ENCODE measurements at places on chromosomes 6 and 20.

DNA sequence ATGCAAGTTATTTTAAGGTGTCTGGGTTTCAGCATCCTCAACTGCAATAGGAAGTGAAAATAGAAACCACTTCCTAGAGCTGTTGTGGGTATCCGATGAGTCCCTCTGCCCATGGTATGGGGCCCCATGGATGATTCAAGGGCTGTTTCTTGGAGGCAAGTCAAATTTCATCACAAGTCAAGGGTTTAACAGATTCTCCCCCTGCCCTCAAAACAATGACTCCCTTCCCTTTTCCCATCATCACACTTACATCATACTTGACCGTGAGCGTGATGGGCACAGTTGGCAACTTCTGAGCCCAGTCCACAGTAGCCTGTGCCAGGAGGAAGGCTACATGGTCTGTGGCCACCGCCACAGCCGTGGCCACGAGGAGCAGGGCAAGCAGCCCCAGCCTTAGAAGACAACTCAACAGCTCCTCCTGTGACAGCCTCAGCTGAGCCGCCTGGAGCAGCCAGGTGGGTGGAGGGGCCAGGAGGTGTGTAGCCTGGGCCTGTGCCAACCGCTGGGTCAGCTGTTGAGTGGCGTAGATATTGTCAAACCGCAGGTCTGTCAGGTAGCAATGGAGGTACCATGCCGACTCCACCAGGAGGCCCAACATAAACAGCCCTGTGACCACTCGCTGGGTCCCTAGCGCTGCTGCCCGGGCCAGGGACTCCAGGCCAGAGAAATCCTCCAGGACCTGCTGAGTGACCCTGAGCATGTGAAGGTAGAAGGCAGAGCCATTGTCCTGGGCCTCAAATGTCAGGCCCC, 5.2 kb downstream of the OCSTAMP start:
- DNase-seq = no peak

DNA sequence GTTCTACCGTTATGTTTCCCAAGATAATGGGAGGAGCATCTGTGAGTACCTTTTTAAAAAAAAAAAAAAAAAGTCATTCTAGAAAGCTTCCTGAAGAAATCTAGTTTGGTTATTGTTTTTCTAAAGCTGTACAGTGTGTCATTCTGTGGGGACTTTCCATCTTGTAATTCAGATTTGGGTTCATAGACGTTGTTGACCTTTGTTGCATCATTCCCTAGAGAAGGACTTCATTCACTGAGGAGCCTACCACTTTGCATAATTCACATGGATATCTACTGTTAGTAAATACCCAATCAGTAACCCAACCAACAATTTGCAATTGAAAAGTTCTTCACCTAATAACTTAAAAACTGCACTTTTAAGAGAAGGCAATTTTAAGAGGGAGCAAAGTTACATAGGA, 60.1 kb downstream of the RPP40 start:
- DNase-seq = no peak

DNA sequence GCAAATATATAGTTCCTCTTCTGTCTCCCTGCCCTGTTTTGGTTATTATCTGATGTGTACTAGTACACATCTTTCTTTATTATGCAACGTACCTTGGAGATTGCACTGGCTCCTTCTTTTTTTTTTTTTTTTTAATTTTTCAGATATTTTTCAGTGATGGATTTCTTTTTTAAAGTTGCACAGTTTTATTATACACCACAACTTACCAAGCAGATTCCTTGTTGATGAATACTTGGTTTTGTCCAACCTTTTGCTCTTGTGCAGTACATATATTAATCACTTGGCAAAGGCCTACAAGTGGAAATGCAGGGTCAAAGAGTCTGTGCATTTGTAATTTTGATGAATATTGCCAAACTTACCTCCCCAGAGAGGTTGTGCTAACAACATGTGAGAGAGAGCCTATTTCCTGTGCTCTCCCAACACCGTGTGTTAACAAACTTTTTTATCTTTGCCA, 50.1 kb upstream of the RNF24 start:
- no peak for DNase-seq

DNA sequence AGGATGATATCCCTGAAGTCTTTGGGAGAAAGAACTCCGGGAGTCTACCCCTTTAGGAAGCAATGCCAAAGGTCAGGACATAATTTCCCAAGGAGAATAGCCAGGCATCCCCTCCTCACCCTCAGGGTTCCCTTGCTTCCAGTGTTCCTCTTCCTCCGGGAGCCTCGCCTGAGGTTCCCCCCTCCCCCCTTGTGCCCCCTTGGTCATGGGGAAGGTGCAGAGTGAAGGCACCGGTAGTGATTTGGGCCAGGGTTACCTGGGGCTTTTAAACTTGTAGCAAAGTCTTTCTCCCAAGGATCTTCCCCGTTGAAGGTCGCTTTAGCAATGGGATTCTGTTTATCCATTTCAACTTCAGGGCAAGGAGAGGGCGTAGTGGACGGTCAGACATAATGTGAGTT, 1.2 kb downstream of the ISM1 start:
- no peak for DNase-seq

GRCh38 chr6:3303795-3304411, 45.2 kb downstream of the PSMG4 start:
- no peak for DNase-seq

DNA sequence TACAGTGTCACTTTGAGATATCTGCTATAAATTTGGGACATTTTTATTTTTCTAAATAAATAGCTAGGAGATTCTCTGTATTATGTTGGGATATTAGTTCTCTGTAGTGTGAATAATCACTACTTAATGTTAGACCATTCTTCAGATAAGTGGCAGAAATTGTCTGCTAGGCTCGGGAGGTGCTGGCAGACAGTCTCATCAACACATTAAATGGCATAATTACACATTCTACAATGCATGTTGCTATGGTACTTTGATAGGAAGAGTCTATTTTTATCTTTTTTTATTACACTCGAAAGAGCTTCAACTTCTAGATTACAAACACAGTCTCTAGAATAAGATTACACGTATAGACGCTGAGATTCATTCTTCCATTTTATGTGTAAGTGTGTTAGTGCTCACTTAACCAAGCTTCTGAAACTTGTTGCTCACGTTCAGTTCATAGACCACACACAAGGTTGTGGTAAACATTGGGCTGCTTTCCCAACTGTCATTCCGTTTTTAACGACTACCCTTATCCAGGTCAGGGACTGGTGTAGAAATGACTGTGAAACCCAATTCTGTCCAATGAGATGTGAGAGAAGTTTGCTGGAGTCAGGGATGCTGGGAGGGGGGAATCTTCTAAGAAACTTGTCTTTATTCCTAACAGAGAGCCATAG, 78.6 kb downstream of the TPBG start:
- DNase-seq = no peak

DNA sequence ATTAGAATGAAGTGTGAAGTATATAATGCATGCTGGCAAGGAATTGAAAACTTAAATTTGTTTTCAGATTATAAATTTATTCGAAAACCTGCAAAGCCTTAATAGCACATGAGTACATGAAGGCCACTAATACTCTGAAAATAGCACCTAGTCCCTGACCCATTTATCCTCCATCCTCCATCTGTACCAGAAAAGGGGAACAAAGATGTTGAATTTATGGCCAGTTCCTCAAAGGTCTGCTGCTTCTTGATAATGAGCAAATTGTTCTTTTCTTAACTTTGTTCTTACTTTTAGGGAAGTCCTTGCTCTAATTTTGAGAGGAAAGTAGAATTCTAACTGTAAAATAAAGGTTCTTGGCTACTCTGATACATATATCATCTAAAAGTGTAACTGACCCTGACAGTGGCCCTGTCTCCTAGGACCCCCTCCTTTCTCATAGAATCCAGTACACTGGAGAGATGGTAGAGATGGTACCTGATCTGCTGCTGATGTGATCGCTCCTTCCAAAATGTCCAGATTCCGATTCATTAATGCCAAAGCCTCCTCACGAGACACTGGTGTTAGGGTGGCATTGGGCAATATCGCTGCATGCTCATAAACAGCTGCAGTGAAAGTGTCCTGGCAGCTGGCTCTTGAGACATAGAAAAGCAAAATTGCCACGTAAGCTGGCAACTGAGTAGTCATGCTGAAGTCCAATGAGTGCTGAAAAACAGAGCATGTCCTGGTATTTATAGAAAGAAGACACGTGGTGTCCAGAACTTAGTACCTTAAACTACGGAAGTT, at the start of gene VNN1:
TSS of gene VNN1 (minus strand) at position 704 of the 783 bp plus-strand sequence. CDS start at position 684, 20 bp downstream.
- DNase-seq = no peak

DNA sequence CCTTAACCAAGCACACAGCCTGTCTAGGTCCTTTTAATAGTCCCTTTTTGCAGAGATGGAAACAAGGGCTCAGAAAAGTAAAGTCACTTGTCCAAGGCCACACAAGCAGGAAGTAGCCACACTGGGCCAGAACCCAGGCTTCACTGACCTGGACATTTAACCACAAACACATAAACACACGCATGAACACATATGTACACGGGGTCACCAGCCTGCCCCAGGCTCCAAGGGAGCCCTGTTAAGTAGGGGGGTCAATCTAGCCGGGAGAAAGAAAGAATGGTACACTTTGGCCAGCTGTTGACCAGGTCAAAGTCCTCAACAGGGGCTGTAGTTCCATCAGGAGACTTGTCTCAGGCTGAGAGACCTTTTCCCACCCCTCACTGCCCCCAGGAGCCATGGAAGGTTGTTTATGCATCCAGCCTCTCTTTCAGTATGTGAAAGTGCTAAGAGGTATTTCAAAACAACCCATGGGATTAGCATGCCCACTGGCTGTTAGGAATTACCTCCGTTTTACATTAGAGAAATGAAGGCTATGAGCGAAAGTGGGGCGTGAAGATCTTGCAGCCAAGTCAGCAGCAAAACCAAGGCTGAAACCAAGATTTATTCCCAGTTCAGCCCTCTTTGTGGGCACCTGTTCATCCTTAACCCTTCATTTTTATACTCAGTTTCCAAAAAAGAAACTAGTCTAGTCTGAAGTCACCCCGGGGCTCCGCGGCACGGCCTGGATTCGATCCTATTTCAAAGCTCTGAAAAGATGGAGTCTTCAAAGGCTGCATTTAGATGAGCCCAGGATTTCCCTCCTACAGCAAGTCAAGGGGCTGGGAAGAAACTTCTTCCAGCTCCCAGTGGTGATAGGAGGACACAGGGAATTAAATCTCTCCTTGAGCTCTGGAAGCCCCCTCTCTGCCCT, 9.8 kb downstream of the SDC4 start:
- no peak for DNase-seq
